ENCODE measurements at places on chromosomes 1 and 21.

DNA sequence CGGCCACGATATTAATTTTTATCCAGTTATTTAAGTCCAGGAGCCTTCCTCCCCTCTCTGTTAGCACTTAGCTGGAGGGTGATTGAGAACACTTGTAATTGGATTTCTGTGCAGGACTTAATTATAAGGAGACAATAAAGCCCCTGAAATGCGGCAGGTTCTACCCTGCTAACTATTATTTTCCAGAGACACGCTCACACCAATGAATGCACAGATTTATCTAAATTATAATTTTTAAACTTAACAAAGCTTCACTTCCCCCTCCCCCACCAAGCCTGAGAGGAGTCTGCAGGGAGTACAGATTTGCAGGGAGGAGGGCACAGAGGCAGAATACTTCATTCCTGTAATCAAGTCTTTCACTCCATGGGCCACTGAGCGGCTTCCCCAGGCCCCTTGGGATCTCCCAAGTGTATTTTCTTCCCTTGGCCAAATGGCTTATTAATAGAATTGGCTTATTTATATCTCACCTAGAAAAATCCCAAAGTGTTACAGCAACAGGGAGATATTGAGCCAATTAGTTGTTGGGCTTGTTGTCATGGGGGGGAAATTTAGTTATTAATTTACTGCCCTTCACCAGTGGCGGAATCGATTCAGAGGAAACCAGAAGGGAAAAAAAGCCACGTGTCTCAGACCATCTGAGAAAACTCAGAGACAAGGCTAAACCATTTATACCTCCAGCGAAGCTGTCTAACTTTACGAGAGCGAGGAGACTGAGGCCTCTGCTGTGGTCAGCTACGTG is 99.0 kb upstream of the CD34 start:
- no peak for DNase-seq

- no peak for DNase-seq
These were observed 96.4 kb upstream of the FMN2 start for GRCh38 chr1:239995281-239995680.

GRCh38 chr1:12040457-12041051 is 21.3 kb downstream of the MIIP start:
- DNase-seq = no peak

DNA sequence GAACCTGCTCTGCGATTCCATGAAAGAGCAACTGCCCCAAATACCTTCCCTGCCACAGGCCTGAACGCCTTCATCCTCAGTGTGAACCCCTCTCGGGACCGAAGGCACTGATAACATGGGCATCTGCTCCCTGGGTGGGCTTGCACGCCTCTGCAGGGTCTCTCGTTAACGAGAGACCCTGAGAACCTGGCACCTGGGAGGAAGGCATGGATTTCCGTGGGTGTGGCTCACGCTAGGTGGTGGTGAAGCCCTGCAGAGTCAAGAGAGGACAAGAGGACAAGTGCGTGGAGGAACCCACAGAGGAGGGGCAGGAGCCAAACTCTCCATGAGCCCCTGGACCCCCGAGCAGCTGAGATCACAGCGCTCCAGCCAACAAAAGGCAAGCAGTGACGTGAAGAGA is 26.8 kb upstream of the COL6A2 start:
- DNase-seq = no peak

DNA sequence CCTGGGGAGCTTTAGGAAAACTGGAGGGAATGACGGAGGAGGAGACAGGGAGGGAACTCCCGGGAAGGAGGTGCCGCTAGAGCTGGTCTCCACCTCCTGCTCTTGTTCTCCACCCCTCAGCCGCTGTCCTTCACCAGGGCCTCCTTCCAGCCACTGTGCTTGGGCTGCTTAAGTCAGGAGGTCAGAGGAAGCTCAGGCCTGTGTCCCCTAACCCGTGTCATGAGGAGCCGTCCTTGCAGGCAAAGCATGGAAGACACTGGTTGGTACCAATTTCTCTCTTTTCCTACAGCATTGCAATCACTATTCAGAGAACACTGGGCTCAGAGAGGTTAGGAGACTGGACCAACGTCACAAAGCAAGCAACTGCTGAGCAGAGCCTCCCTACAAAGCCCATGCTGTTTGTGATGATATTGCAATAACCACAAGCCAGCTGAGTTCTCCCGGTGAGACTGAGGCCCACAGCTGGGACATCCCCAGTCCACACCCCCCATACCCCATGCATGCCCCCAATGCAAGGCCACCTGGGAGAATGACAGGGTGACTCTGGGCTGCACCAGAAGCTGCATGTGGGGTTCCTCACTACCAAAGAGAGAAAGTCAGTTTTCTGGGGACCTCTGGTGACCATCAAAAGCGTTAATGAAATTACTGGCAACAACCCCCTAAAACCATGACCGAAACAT is 427.5 kb downstream of the NPHP4 start:
- no peak for DNase-seq

DNA sequence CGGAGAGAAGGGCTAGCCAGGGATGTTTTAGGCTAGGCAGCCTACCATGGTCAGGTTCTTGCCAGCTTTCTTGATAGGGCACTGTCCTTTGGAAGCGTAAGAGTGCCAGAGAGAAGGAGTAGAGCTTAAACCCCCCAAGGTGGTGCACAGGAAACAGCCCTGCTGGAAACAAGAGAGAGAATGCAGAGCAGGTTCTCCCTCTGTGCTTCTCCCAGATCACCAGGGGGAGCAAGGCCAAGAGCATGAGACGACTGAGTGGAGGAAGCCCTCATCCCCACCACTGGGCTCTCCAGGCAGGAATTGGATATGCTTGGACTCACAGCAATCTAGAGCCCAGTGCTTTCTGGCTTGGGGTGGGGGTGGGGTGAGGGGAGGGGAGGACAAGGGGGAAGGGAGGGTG is 49.8 kb downstream of the ATP2B4 start:
- DNase-seq = no peak

GRCh38 chr1:99384021-99384420 is 119.7 kb downstream of the PLPPR4 start:
- no peak for DNase-seq

GRCh38 chr1:211579440-211580302 is 710 bp upstream of the SLC30A1 start:
- peak; percentile 51 for DNase-seq

- no peak for DNase-seq
These were observed 716 bp downstream of the INAVA start for GRCh38 chr1:200895443-200895789.

DNA sequence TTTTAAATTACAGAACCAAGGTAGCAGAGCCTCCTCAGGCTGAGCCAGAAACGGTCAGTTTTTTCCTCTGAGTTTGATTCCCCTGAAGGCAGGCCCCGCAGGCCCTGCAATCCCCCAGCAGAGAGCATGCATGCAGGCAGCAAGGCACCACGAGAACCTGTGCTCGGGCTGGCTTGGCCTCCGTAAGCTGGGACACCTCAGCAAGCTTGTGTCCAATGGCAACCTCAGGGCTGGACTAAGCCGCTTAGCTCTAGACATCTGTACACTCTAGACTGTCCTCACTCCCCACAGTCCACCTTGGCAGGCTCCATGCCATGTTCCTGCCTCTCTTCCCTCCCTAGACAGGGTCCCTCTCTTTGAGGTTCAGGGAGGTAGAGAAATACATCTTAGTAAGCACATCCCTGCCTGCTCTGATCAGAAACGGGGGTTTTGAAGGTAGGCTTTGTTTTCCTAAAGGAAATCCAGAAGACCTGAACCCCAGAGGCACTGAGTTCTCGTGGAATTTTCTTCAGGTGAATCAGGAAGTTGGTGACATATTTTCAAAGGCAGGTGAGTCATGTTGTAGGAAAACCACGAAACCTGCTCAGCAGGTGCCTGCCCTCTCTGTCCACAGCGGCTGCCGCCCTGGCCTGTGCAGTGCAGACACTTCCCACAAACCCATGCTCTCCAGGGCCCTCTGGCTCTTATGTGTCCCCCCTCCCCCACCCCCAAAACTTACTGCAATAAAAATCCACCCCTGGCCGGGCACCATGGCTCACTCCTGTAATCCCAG is 7.0 kb downstream of the TMEM63A start:
- no peak for DNase-seq

GRCh38 chr1:30809514-30810263 is 52.1 kb upstream of the LAPTM5 start:
- DNase-seq = no peak

- DNase-seq = no peak
These were observed 25.0 kb downstream of the CD55 start for GRCh38 chr1:207346513-207346912.

DNA sequence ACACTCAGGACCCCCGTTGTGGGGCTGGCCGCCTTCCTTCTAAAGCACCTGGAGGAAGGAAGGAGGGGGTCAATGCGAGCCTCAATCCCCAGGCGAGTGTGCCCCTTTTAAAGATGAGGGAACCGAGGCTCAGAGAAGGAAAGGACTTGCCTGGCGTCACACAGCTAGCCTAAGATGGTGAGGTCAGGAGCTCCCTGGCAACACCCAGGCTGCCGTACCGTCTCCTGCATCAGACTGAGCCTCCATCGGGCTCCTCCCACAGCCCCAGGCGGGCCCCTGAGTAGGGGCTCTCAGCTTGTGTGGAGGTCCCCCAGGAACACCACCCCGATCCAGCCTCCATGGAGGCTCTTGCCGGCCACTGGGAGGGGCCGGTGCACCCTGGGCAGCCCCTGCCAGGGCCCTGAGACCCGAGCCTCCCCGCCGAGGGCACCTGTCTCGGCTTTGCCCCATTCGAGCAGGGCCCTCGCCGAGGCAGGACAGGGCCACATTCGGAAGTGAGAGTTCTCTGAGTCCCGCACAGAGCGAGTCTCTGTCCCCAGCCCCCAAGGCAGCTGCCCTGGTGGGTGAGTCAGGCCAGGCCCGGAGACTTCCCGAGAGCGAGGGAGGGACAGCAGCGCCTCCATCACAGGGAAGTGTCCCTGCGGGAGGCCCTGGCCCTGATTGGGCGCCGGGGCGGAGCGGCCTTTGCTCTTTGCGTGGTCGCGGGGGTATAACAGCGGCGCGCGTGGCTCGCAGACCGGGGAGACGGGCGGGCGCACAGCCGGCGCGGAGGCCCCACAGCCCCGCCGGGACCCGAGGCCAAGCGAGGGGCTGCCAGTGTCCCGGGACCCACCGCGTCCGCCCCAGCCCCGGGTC is at the start of gene AIRE:
TSS of gene AIRE (plus strand) at position 739 of the 855 bp plus-strand sequence. CDS start 131 bp downstream, outside the sequence.
- DNase-seq = no peak

GRCh38 chr1:42979036-42979430 is 20.4 kb upstream of the SLC2A1 start:
- no peak for DNase-seq

GRCh38 chr1:26353210-26353859 is 595 bp downstream of the CRYBG2 start:
- DNase-seq = no peak

- no peak for DNase-seq
These were observed 46.5 kb downstream of the MORN1 start for GRCh38 chr1:2344744-2345296.

DNA sequence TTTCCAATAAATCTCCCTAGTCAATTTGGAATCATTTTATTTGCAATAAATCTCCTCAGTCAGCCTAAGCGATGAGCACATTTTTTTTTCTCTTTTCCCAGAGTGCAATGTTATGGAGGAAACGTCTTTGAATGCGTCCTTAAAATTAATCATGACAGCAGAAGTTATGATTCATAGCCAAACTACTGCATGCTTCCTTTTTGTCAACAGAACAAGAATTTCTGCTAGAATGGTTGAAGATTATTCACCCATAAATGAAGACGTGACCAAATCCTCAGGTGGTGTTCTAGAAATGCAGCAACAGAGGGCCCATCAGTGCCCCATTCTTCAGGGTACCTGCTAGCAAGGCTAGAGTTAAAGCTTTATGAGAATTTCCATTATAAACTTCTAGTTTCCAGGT is 407.9 kb upstream of the PKN2 start:
- DNase-seq = no peak

DNA sequence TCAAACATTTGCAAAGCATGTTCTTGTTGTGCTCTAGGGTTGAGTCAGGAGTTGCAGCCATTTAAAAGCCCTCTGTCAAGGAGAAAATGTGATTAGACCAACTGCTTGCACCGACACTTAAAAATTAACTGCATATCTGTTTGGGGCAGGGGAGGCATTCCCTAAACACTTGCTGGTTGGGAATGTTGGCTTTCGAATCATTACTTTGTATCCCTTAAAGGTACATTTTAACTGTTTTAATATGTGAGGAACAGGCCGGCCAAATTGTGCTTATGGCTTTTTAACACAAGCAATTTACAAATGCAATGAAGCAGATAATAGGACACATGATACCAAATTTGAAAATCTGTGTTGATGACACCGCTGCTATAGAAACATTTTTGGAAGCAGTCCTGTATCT is 159.1 kb downstream of the LHX8 start:
- DNase-seq = no peak

- DNase-seq = no peak
These were observed at the start of gene PADI4 for GRCh38 chr1:17307946-17308345. Gene PADI4, plus strand, starts transcription at chr1:17308197. Its CDS starts 26 bp downstream, at chr1:17308223.

DNA sequence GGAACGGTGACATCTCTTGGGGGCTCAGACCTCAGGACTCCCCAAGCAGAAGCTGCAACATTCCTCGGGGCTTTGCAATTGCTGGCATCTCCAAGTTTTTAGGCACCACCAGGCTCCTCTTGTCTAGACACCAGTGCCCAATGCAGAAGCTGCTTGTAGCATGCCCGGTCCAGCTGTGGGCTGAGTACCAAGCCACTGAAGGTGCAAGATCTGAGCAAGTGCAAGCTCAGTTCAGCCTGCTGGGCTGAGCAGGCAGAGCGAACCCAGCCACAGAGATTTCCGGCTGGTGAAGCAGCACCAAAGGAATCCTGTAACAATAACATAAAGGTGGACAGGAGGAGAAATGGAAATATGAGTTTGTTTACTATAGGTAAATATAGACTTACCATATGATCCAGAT is 995.4 kb upstream of the B3GALT2 start:
- no peak for DNase-seq

DNA sequence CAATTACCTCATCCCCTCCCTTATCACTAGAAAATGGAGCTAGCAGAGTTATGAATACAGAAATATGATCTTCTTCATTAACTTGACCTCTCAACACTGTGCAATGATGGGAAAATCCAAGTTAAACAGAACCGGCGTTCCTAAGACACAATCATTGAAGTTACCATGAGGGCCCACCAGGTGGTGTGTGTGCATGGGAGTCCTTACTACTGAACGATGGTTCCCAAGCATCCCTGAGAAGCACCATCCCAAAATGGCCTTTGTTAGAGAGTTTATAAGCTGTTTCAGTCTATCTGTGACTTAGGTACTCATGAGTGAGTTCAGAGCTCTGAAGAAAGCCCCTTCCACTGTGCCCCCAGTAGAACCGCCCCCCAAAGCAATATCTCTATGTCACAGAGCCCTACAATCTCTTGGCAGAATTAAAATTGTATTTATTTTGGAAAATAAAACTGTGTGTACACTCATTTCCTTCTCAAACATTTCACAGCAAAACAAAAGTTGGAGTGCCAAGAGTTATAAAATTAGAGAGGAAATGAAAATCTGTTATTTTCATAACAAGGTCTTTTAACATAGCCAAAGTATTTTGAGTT is 56.8 kb downstream of the PLD5 start:
- peak; percentile 16 for DNase-seq
